ENCODE measurements at places on chromosomes 2 and 18.

DNA sequence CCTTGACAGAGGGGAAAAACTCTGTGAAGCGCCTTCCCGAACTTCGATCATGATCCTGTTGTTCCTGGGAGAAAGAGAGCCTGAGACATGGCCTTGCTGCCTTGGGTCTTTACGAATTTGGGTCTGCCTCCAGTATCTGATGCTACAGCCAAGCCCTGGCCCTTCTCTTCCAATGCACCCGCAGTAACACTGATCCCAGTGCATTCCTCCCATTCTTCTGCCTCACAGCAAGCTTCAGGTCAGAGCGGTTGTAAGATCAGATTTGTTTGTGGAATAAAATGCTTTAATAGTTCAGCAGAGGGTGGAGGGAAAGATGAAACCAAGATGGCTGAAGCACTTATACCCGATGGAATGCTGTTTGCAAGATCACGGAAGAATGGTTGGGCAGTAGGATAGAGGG lies 196.7 kb upstream of the SIX2 start:
- DNase-seq, result no peak

- DNase-seq, result no peak
Measured at GRCh38 chr2:88481691-88482336, 29.3 kb upstream of the FOXI3 start.

- no peak for DNase-seq
Measured at GRCh38 chr18:36895606-36896005, 66.7 kb downstream of the KIAA1328 start.

- no peak for DNase-seq
Measured at GRCh38 chr18:59697236-59697932, at the start of gene CCBE1. Gene CCBE1 (minus strand): TSS chr18:59697423.

Data from T-helper 1 cell (primary cell).